ENCODE measurements at places on chromosomes 12 and 14.

DNA sequence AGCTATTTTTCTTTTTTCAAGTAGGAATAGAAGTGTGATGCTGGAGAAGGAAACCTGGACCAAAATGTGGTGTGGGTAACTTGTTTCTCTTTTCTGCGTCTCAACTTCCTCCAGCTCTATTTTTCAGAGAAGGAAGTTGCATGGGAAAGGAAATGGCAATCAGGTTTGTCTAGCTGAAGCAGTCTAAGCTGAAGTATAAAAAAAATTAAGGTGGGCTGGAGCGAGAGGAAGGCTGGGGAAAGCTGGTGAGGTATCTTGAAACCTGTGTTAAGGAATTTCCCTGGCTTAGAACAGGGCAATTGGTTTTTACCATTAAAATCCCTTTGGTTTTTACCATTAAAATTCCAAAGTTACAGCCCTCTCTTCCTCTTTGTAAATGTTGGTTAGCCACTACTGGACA lies 34.2 kb upstream of the NINJ2 start:
- DNase-seq, result no peak

DNA sequence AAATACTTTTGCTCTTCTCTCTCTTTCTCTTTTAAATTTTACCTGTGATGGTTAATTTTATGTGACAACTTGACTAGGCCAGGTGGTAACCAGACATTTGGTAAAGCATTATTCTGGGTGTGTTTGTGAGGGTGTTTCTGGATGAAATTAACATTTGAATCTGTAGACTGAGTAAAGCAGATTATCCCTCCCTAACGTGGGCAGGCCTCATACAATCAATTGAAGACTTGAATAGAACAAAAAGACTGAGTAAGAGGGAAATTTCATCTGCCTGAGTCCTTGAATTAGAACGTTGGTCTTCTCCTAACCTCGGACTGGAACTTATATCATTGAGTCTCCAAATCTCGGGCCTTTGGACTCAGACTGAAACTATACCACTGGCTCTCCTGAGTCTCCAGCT lies 182.1 kb downstream of the NELL2 start:
- DNase-seq, result no peak

DNA sequence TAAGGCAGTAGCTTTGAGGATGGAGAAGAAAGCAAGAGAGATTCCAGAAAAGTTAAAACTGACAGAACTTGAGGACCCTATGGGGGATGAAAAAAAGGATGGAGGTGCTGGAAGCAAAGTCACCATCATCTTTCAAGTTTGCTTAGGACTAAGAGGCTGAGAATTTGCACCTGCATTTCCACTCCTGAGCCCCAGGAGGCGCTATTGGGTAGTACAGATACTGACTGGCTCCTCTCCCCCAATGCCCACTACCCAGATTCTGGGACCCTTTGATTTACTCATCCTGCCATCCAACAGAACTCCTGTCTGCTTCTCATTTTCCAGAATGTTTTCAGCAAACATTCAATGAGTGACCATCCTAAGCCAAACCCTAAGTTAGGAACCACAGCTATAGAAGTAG lies 34.0 kb upstream of the CMKLR1 start:
- no peak for DNase-seq

GRCh38 chr12:127655691-127656090 lies 611.3 kb upstream of the TMEM132C start:
- DNase-seq, result no peak

All from anterior cingulate cortex (tissue), 58 donors.